ENCODE measurements at places on chromosomes 4 and X. TPM values are rescaled to one million over a fixed set of nuclear protein-coding genes. Genes with fewer than 3 reads are reported as not detected.
A peak's percentile ranks its signal among the peaks of the same experiment; 100 is the strongest.

GRCh38 chr4:113368056-113368455 is 318.6 kb downstream of the ANK2 start:
- no peak for DNase-seq

DNA sequence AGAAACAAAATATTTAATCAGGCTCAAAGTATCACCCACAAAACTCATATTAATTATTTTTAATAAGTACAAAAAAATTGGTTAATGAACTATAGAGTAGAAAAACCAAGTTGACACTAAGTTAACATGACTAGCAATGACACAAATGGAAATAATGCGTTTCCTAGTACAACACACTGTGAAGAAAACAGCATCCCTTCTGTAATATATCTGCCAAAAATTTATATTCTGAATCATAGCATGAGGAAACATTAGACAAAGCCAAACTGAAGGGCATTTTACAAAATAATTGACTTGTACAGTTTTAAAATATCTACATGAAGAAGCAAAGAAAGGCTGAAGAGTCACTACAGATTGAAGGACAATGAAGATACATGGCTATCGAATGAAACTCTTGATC is 477.6 kb upstream of the INTU start:
- DNase-seq, result no peak

DNA sequence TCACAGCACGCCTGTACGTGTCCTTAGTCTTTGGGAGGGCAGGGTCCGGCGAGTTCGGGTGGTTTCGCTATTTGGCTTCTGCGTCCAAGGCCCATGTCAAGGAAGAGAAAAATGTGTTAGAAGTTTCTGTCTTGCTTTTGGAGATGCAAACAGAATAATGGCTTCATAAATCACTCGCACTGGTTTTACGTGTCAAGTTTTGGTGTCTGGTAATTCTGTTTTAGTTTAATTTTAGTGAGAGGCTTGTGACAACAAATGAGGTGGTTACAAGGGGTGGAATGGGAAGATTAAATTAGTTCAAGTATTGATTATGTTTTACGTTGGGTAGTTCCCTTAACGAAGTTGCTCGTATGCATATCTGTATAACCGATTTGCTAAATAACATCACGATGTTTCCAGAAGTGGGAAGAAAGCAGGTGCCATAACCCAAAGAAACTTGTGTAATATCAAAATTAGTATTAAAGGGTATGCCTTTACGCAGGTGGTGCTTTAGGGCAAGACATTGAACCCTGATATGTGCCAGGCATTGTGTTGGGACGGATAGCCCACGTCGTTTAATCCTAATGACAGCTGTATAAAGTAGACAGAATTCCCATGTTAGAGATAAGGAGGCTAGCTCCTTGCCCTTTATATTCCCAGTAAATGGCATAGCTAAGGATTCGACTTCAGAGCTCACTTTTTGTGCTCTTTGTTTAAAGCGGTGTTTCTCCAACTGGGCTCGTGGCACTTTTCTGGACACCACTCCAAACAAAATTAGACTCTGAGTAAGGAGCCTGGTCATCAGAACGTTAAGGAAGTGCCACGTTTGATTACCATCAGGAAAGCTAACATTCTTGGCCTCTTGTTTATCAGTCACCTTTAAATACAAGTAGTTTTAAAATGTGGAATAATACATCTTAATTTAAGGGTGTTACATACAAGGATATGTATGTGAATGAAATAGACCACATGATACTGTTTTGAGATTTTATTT is 843 bp downstream of the RPL34 start:
- DNase-seq, result no peak

- no peak for DNase-seq
Measured at GRCh38 chr4:13378973-13379759, 105.0 kb downstream of the RAB28 start.

DNA sequence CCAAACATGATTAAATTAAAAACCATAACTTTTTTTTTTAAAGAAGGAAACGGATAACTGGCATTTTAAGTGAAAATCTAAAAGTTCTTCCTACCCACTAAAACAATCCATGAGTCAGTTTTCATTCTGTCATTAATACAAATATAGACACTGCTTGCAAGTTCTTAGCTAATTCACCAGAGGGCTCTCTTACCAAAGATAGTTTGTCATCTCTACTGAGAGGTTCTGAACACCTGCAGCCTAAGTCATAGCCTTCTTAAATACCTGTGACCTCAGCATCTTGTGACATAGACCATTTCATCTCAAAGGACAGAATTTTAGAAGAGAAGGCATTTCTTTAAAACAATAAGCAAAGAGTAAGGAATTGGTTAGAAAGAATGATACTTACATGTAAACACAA is 65.3 kb upstream of the FAM120C start:
- peak; percentile 1 for DNase-seq

GRCh38 chrX:103830848-103831247 is 1.2 kb downstream of the RAB9B start:
- no peak for DNase-seq

DNA sequence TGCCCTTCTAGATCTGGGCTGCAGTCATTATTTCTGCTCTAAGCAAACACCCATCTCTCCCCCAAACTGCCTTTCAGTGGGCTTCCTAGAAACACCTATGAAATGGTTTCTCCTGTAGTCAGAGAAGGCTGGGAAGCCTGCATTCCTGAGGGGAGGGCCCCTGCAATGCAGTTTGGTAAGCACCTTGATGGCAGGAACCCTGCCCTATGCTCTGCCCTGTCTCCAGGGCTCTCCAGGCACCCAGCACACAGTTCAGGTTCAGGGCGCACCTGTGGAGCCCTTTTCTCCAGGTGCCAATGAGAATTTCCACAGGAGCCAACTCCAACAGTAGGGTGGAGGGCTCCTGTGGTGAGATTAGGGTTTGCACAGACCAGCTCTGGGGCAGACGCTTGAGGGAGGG is 69.1 kb upstream of the FBXW7 start:
- DNase-seq, result no peak

DNA sequence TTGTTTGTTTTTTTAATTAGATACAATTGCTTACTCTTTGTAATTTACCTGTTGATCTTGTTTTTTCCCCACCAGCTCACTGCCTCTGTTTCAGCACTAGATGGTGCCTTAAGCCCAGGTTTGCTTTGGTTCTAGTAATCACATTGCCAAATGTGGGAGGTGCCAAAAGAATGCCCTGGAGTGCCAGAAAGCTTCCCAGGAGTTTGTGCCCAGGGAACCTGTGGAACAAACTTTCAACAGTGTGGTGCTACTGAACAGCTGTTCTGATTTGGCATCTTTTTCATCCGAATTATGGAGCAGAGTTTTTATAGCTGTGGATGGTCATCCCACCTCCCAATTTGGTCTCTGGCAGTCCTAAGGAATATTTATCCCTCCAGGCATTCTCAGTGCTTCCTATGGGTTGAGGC is 1000.7 kb downstream of the STIM2 start:
- no peak for DNase-seq

Gene UFSP2
- total RNA-seq, result 30.3 TPM

Gene FAT4
- total RNA-seq, result 2.9 TPM

Gene KDR
- 1.3 TPM for total RNA-seq

Gene MAGEA1
- not detected for total RNA-seq

Gene NEXMIF
- 0.21 TPM for total RNA-seq
